ENCODE measurements at places on chromosomes 2 and 18.

- no peak for DNase-seq
Measured at GRCh38 chr2:189521699-189522434, 58.7 kb downstream of the SLC40A1 start.

DNA sequence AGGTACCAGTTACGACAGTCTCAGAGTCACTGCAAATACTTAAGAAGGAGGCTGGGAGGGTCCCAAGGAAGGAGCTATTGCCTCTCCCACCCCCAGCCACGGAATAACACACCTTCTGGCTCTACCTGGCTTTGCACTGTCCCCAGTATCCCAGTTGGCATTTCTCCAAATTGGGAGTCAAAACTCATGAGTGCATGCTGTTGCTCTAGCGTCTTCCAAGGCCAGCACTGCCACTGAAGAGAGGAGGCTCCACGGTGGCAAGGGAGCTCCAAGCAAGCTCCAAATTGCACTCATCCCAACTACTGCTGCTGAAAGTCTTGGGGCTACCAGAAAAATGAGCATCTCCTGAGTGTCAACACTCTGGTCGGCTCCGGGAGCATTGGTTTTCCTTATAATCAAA, 1.6 kb downstream of the SCTR start:
- DNase-seq = no peak

- no peak for DNase-seq
Measured at GRCh38 chr2:74548900-74549826, 4.6 kb downstream of the LOXL3 start.

- DNase-seq = no peak
Measured at GRCh38 chr2:129069875-129070594, 751.4 kb upstream of the HS6ST1 start.

- no peak for DNase-seq
Measured at GRCh38 chr2:157934684-157935377, 58.7 kb upstream of the ACVR1 start.

- DNase-seq = peak; percentile 62
Measured at GRCh38 chr18:79524181-79525078, 128.7 kb downstream of the NFATC1 start.

DNA sequence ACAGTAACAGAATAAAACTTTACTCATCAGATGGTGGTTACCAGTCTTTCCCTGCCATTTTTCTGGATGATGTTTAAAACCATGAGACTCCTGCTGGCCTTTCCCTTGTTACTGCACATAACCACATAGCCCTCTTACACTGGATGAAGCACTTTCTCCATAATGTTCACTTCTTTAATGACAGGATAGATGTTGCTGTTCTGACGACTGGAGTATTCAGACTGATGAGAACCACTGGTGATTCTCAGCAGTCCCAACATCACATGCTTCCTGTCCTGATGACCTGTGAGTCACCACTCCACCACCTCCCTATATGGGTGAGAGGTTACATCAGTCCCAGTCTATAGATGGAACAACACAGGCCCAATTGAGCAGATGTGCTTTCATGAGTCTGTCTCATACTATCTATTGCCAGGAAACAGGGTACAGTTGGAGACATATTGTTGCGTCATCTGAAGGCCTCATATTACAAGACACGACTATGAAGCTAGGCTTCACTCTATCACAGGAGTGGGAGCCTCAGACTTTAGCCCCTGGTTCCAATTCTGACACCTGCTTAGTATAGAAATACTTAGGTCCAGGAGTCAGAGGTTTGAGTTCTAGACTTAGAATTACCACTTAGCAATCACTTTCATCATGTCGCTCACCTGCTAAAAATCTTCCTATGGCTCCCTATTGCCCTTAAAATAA, 145.7 kb upstream of the KLF7 start:
- DNase-seq = no peak

DNA sequence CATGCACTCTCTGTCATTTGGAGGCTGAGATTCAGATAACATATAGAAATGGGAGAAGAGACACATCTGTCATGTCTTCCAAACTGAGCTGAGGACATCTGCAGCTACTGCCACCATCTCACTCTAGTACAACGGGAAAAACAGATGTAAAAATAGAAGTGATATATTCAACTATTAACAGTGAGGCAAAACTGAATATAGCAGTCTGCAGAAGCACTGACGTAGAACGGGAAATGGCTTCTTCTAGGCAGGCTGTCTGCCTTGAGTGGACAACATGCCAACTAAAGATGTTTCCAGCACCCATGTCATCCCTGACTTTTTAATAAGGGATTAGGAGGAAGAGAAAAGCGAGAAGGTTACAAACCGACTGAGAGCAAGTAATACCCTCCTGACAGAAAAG, 51.6 kb downstream of the MRPL33 start:
- DNase-seq = no peak

GRCh38 chr2:107303964-107304363, 418.0 kb upstream of the ST6GAL2 start:
- DNase-seq = no peak

- no peak for DNase-seq
Measured at GRCh38 chr2:9803023-9803805, 40.1 kb upstream of the TAF1B start.

DNA sequence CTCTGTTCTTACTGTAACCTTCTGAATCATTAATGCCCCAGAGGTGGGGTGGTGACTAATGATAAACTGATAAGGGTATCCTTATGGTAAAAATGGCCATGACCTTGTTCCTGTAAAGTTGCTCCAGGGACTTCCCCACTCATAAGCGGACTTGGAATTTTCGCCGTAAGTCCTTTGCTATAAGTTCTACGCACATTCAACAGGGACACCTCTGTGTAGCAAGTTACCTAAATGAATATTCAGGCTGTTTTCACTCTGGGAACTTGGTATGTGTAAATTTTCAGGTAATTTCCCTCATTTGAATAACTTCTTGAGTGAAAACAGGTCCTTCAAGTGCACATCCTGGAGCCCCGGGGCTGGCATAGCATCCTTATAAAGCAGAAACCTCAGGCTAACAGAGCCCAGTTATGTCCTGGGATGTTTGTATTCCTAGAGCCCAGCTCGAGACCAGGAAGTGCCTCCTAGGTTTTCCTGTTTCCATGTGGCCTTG, 9.4 kb upstream of the AGFG1 start:
- no peak for DNase-seq

DNA sequence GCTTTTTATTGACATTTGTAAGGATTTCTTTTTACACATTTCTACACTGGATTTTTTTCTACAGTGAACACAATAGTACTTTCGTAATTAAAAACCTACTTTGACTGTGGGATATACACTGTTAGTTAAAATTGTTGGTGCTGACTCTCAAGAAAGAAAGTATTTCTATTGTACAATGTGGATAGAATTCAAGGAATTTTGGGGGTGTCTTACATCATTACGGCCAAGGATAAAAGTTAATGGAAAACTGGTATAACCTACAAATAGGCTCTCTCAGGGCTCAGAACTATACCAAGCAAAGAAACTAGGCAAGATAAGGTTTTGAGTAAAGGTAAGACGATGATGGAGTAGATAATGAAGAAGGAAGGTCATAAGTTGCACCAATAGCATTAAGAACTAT, 198.4 kb upstream of the PARD3B start:
- DNase-seq = no peak

- no peak for DNase-seq
Measured at GRCh38 chr2:149204686-149205085, 125.7 kb upstream of the LYPD6 start.

GRCh38 chr18:45521777-45522176, 93.5 kb upstream of the SLC14A2 start:
- DNase-seq = no peak

All from CD4-positive, CD25-positive, alpha-beta regulatory T cell (primary cell).